Stimulated activated CD4-positive, alpha-beta T cell treated with anti-CD3 and anti-CD28 coated beads, TNF-alpha, amount 100 ng/mL, for 24 hours (primary cell): ENCODE measurements at places on chromosomes 2 and 18.

DNA sequence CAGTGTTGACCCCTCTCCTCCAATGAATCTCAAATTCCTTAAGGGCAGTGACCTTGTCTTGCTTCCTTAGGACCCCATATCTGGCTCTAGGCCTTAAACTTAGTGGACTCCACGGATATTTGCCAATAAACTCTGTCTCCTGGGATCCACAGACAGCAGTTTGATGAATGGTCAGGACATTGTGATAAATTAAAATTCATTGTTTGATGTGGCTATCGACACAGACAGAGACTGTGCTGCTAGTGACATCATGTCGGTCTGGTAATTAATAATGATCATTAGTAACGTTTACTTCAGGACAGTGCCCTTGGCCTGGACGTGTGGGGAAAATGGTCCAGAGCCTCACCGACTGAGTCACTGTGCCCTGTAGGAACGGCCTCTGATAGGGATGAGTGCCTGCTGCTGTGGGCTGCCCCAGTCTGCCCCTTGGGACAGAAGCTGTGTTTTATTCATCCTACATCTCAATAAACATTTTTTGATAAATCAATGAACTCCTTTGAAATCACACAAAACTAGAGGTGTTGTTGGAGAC, 5.2 kb upstream of the SLC35F6 start:
- DNase-seq = no peak

GRCh38 chr18:53909668-53910067, 314.8 kb downstream of the MBD2 start:
- DNase-seq = no peak

- no peak for DNase-seq
Observed at GRCh38 chr2:47501374-47502200, 98.6 kb downstream of the MSH2 start.

- no peak for DNase-seq
Observed at GRCh38 chr2:72148837-72149555, 1.3 kb upstream of the CYP26B1 start.

DNA sequence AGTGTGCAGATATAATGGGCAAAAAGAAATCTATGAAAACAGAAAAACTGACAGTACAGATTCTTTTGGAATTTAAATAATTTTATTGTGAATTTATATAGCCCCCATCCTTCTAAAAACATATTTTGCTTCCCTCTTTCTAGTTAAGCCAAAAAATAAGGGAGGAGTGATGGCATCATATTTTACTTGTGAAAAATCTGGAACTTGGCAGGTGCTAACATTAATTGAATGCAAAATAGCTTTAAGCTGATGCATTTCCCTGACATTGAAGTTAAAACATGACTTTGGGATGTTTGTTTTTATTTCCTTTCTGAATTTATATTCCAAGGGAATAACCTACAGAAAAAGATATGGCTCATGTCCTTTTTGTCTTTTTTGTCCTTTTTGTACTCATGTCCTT, 82.6 kb upstream of the RBM44 start:
- DNase-seq = no peak

DNA sequence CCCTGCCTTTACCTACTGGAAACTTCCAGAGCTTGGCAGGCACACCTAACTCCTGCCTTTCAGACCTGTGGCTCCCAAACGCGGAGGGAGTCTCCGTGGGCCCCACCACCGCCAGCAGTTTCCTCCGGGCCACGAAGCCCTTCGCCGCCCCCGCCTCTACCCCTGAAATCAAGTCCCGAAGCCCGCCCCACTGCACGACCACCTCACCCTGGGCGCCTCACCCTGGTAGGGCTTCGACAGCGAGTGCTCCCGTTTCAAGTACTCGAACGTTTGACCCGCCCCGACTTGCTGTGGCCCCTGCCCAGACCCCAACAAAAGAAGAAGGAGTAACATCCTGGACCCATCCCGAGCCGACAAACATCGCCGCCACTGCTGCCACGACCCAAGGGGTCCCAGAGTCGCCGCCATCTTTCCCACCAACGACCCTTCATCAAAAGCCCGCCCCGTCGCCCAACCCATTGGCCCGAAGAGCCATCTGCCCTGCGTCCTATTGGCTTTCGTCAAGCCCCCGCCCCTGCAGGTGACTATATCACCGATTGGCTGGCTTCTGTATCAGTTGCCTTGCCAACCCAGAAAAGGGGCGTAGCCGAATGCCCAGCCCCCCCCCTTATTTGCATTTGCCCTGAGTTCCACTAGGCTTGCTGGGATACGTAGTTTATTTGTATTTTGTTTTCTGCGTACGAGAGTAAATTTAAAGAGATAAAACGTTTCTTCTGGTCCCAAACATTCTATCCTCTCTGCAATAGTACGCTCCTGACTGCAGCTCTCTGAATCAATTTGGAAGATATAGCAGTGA, at the start of gene LMAN2L:
LMAN2L (minus strand) TSS at position 432 of the 796 bp plus-strand sequence; CDS start at position 408, 24 bp downstream.
- DNase-seq = peak; percentile 95

DNA sequence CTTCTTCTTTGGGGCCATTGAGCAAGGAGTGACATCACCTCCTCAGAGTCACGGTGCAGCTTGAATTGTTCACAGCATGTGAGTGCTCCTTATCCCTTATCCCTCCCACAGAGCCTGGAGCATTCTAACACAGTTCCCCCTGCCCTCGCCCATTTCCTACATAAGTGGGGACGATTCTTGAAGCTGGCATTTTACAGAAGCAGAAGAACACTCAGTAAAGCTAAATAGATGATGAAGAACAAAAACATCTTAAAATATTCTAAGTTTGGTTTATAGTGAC, 135.8 kb upstream of the APCDD1 start:
- DNase-seq = no peak

- no peak for DNase-seq
Observed at GRCh38 chr18:61967252-61967891, 74.6 kb upstream of the RNF152 start.

DNA sequence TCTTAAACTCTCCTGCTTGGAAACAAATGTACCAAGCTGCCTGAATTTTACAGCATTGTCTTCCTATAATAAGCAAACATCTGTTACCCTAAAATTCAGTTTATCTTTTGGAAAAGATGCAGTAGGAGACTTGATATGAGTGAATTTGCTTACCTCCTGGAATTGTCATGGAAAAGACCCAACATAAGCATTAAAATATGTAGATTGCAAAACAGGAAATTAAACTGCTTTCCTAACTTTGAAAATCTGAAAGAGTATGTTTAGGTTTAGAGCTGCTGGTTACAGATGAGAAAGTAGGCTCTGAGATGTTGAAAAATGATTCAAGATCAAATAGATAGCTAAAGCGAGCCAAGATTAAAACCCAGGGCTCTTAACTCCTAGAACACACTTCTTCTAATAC, 316.5 kb downstream of the SOX11 start:
- no peak for DNase-seq

- DNase-seq = no peak
Observed at GRCh38 chr2:230218421-230218820, 1.4 kb downstream of the SP110 start.

- no peak for DNase-seq
Observed at GRCh38 chr2:27085673-27086089, 891 bp upstream of the KHK start.

DNA sequence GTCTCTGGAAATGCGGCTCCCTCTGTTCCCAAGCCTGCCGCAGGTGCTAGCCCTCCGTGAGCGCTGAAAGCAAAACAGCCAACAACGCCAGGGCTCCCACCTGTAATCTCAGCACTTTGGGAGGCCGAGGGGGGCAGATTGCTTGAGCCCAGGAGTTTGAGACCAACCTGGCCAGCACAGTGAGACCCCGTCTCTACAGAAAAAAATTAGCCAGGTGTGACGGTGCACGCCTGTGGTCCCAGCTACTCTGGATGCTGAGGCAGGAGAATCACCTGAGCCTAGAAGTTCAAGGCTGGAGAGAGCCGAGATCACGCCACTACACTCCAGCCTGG, 41.3 kb upstream of the PTMA start:
- no peak for DNase-seq

GRCh38 chr18:51194604-51195003, 2.9 kb downstream of the MEX3C start:
- no peak for DNase-seq

- no peak for DNase-seq
Observed at GRCh38 chr18:44539926-44540325, 140.8 kb upstream of the SETBP1 start.

GRCh38 chr2:64859312-64860212, 129.6 kb upstream of the SLC1A4 start:
- no peak for DNase-seq

- no peak for DNase-seq
Observed at GRCh38 chr2:167212014-167212648, 323.9 kb downstream of the XIRP2 start.

DNA sequence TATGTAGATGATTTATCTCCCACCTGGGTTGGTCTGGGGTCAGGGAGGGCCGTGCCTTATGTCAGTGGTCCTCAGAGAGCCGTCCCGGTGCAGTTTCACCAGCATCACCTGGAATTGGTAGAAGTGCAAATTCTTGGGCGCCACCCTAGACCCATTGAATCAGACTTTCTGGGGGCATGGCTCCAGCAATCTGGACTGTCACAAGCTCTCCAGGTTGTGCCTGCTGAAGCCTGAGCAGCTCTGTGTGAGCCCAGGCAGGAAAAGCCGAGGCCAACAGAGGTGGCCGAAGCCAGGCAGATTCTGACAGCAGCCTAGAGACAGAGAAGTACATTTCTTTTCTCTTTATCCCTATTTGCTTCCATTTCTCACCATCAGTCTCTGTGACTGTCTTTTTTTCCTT, 98.4 kb upstream of the SEC11C start:
- no peak for DNase-seq
